ENCODE measurements at places on chromosomes 16 and 17.

- no peak for DNase-seq
- no peaks in the 10 kb centered on the region for H3K36me3 ChIP-seq
- H3K27ac ChIP-seq, result no peak overlapping the region
- H3K27me3 ChIP-seq, result no peaks in the 10 kb centered on the region
- no peaks in the 10 kb centered on the region for H3K4me1 ChIP-seq
Observed at GRCh38 chr17:36773039-36773438, 164.2 kb upstream of the LHX1 start.

- H3K27ac ChIP-seq, result no peak overlapping the region
- H3K4me3 ChIP-seq, result no peak overlapping the region
- H3K4me1 ChIP-seq, result no peaks in the 10 kb centered on the region
- H3K27me3 ChIP-seq, result no peaks in the 10 kb centered on the region
Observed at GRCh38 chr17:69067274-69068047, 6.7 kb upstream of the ABCA9 start.

GRCh38 chr17:68863091-68863652 lies 92.0 kb downstream of the ABCA8 start:
- no peak for DNase-seq
- H3K4me3 ChIP-seq, result no peak overlapping the region
- H3K4me1 ChIP-seq, result no peaks in the 10 kb centered on the region
- H3K36me3 ChIP-seq, result no peaks in the 10 kb centered on the region

DNA sequence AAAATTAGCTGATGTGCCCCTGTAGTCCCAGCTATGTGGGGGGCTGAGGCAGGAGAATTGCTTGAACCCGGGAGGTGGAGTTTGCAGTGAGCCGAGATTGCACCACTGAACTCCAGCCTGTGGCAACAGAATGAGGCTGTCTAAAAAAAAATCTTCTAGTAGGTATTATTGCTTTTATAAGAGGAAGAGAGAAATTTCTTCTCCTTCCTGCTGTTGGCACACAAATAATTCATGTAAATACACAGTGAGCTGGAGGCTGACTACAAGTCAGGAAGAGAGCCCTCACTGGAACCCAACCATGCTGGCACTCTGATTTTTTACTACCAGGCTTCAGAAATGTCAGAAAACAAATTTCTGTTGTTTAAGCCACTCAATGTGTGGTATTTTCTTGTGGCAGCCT lies 6.7 kb downstream of the PRDM7 start:
- H3K36me3 ChIP-seq, result no peaks in the 10 kb centered on the region
- H3K27me3 ChIP-seq, result peaks cover 14% of the 10 kb centered on the region
- H3K4me1 ChIP-seq, result no peaks in the 10 kb centered on the region
- H3K4me3 ChIP-seq, result no peak overlapping the region

GRCh38 chr17:33803199-33803685 lies 451.8 kb upstream of the CCL2 start:
- no peak overlapping the region for H3K4me3 ChIP-seq
- no peaks in the 10 kb centered on the region for H3K4me1 ChIP-seq
- DNase-seq, result no peak
- H3K27me3 ChIP-seq, result no peaks in the 10 kb centered on the region
- no peaks in the 10 kb centered on the region for H3K36me3 ChIP-seq
- H3K27ac ChIP-seq, result no peak overlapping the region

GRCh38 chr16:78227855-78228254 lies 128.4 kb downstream of the WWOX start:
- no peak overlapping the region for H3K27ac ChIP-seq
- H3K4me3 ChIP-seq, result no peak overlapping the region
- DNase-seq, result no peak
- no peaks in the 10 kb centered on the region for H3K36me3 ChIP-seq

DNA sequence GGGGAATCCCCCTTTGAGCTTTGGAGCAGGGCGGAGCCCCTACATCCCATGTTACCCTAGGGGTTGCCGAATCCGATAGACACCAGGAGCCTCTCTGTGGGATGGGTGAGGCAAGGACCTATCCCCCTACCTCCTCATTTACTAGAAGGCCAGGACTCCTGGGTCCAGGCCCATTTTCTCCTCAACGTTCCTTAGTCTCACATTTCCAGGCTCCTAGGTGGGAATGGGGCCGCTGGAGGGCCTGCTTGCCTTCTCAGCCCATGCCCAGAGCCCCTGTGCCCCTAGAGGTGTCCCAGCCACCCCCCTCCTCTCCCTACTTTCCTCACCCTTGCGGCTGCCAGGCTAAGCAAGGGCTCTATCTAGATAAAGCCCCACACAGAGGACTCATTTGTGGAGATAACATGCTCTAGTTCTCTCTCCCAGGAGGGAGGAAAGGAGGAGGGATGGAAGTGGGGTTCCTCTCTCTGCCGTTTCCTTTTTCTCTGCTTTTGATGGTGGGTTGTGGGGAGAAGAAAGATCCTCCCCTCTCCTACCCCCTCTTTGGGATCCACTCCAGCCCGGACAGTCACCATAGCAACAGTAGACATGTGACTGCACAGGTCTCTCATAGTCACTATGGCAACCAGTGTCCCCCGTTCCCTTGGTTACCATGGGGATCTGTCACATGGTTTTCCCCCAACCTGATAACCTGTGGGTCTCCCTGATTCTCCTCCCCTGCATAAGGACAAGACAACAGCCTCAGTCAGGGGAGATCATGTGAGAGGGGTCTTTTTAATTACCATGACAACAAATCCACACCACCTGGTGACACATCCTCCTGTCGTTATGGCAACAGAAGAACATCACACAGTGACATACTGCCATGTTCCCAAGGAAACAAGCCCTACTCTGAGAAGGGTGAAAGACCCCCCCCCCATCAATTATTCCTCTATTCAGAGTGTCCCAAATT lies 5.2 kb downstream of the CACNA1G start:
- H3K4me1 ChIP-seq, result peaks cover 9% of the 10 kb centered on the region
- H3K36me3 ChIP-seq, result no peaks in the 10 kb centered on the region
- H3K4me3 ChIP-seq, result no peak overlapping the region
- H3K27me3 ChIP-seq, result peaks cover 41% of the 10 kb centered on the region

GRCh38 chr16:27489906-27490305 lies 59.8 kb downstream of the GTF3C1 start:
- DNase-seq, result no peak
- H3K36me3 ChIP-seq, result peaks cover 98% of the 10 kb centered on the region
- H3K4me1 ChIP-seq, result no peaks in the 10 kb centered on the region
- no peak overlapping the region for H3K27ac ChIP-seq
- no peaks in the 10 kb centered on the region for H3K27me3 ChIP-seq

GRCh38 chr17:13690806-13691205 lies 89.1 kb upstream of the HS3ST3A1 start:
- H3K4me1 ChIP-seq, result no peaks in the 10 kb centered on the region
- DNase-seq, result no peak
- H3K36me3 ChIP-seq, result no peaks in the 10 kb centered on the region
- H3K4me3 ChIP-seq, result no peak overlapping the region

- H3K4me1 ChIP-seq, result no peaks in the 10 kb centered on the region
- H3K36me3 ChIP-seq, result peaks cover 64% of the 10 kb centered on the region
- H3K27ac ChIP-seq, result no peak overlapping the region
- no peaks in the 10 kb centered on the region for H3K27me3 ChIP-seq
- no peak for DNase-seq
Observed at GRCh38 chr17:30780343-30780742, 44.1 kb downstream of the CRLF3 start.

- no peaks in the 10 kb centered on the region for H3K36me3 ChIP-seq
- DNase-seq, result no peak
- no peak overlapping the region for H3K4me3 ChIP-seq
- H3K27me3 ChIP-seq, result no peaks in the 10 kb centered on the region
- no peaks in the 10 kb centered on the region for H3K4me1 ChIP-seq
Observed at GRCh38 chr17:39238311-39238972, 12.7 kb upstream of the STAC2 start.

DNA sequence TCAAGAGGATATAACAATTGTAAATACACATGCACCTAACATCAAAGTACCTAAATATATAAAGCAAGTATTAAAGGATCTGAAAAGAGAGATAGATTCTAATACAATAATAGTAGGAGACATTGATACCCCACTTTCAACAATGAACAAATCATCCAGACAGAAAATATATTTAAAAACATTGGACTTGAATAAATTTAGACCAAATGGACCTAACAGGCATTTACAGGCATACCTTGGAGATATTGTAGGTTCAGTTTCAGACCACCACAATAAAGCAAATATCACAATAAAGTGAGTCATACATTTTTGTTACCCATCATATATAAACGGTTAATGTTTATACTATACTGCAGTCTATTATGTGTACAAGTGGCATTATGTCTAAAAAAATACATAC lies 104.0 kb downstream of the BRIP1 start:
- DNase-seq, result no peak
- H3K27me3 ChIP-seq, result no peaks in the 10 kb centered on the region
- H3K4me3 ChIP-seq, result no peak overlapping the region
- no peaks in the 10 kb centered on the region for H3K36me3 ChIP-seq
- no peak overlapping the region for H3K27ac ChIP-seq
- H3K4me1 ChIP-seq, result no peaks in the 10 kb centered on the region

DNA sequence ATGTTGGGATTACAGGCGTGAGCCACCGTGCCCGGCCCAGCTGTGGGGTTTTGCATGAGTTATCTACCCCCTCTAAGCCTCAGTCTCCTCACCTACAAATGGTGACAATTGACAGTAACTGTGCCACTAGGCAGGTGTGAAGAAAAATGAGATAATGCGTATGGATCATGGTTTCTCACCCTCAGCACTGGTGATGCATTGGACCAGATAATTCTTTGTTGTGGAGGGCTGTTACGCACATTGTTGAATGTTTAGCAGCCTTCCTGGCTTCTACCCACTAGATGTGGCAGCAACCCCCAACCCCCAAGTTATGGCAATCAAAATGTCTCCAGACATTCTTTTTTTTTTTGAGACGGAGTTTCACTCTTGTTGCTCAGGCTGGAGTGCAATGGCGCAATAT lies 9.0 kb upstream of the HAPSTR1 start:
- no peaks in the 10 kb centered on the region for H3K36me3 ChIP-seq
- no peak overlapping the region for H3K27ac ChIP-seq
- no peak for DNase-seq

- H3K27me3 ChIP-seq, result no peaks in the 10 kb centered on the region
- no peak overlapping the region for H3K4me3 ChIP-seq
- no peak for DNase-seq
- no peaks in the 10 kb centered on the region for H3K4me1 ChIP-seq
Observed at GRCh38 chr16:6961704-6962103, 370.9 kb upstream of the RBFOX1 start.

DNA sequence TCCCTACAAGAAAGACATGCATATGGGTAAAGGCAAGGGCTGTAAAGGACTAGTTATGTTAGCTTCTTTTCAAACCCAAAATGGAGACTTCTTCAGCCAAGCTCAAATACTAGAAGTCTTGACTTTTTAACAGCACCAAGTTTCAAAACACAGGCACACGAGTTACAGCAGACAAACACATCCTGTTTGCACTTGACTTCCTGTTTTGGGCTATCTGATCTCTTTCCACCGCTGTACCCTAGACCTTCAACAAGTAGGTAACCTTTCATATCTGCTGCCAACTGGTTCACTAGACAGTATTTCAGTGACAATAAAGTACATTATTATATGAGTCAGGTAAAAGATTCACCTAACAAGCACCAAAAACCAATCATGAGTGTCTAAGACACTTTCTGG lies 12.3 kb downstream of the RFFL start:
- peaks cover 14% of the 10 kb centered on the region for H3K4me1 ChIP-seq
- no peak for DNase-seq
- no peaks in the 10 kb centered on the region for H3K36me3 ChIP-seq
- no peaks in the 10 kb centered on the region for H3K27me3 ChIP-seq
- H3K4me3 ChIP-seq, result no peak overlapping the region

DNA sequence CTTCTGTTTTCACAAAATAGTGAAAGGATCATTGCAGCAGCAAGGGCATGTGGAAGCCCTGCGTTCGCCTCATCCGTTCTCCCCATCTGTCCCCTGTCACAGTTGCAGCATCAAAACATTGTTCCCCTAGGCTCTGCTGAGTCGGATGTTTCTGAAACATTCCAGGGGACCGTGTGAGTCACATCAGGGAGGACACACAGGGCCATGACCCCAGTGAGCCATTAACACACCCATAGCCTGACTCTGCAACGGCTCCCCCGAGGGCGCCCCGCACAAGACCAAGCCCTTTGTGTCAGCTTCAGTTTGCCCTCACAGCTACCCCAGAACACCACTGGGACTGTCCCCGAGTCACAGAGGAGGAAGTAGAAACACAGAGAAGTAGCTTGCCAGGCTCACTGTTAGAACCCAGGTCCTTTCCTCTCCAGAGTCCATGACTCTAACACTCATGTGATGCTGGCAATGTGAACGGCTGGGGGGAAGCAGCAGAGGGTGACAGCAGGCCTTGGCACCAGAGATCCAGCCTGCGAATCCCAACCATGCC lies 63.3 kb upstream of the HSBP1 start:
- H3K4me1 ChIP-seq, result no peaks in the 10 kb centered on the region
- H3K4me3 ChIP-seq, result no peak overlapping the region
- H3K27ac ChIP-seq, result no peak overlapping the region
- H3K36me3 ChIP-seq, result no peaks in the 10 kb centered on the region

DNA sequence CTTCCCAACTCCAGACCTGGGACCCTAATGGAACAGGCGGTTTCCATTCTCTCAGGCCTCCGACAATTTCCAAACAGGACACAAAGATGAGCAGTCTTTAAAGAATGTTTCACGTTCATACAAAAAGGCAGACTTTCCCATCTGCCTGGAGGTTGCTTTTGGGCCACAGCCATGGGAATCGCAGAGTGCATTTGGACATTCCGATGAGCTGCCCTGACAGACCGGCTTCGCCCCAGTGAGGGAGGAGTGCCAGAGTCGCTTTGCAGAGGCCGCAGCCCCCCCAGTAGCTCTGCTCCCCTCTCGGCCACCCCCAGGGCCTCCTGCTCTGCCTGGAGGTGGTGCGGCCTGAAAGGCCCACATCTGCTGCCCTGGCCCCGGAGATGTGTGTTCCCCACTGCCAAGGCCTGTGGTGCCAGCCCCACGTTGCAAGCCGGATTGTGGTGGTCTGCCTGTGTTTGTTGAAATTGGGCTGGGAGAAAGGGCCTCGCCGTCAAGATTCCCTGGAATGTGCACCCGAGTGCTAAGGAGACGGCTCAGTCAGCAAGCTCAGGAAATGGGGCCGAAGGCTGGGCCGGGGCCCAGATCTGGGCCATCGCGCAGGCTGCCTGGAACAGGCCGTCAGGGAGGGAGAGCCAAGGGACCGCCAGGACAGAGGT lies 89.8 kb downstream of the C16orf95 start:
- no peaks in the 10 kb centered on the region for H3K27me3 ChIP-seq
- H3K27ac ChIP-seq, result peak overlapping the region; percentile 77
- DNase-seq, result peak; percentile 73
- no peaks in the 10 kb centered on the region for H3K36me3 ChIP-seq

DNA sequence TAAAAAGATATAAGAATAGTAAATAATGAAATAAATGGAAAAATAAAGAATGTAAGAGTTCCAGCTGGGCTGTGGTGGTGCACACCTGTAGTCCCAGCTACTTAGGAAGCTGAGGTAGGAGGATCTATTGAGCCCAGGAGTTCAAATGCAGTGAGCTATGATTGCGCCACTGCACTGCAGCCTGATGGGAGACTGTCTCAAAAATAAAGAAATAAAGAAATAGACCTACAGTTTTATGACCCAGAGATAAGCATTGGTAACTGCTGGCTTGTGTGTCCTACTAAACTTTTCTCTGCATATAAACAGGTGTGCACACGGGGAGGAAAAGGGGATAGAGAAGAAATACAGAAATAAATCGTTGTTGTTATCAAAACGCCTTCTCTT lies 7.8 kb upstream of the PDP2 start:
- H3K4me1 ChIP-seq, result peaks cover 25% of the 10 kb centered on the region
- peak overlapping the region; percentile 75 for H3K27ac ChIP-seq
- peak overlapping the region; percentile 45 for H3K4me3 ChIP-seq
- no peaks in the 10 kb centered on the region for H3K36me3 ChIP-seq
- DNase-seq, result no peak
